Posterior cingulate gyrus (tissue), 11 donors: ENCODE measurements at places on chromosomes 4 and X.

DNA sequence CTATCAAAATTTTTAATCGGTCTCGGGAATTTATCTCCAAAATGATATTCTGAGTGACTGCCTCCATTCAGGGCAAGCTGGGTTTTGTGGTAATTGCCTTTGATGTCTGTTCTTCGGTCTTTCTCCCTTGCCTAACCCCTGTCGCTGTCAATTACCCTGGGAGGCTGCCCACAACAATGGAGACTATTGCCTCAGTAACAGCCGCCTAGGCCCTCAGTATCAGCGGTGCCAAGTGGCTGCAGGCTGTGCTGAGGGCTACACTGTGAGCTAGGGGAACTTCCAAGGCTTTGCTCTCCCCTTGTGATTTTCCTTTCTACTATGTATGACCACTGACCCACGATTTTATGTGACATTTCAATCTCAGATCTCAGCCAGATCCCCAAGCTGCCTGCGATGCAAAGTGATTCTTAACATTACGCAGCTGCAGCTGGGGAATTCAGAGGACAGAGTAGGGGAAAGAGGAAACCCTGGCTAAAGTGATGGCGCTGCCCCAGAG, 36.3 kb upstream of the REST start:
- peak; percentile 47 for DNase-seq

- no peak for DNase-seq
These were observed 9.9 kb downstream of the TNIP2 start for GRCh38 chr4:2745981-2746806.

- DNase-seq = no peak
These were observed 1150.1 kb downstream of the STIM2 start for GRCh38 chr4:28010577-28011240.

DNA sequence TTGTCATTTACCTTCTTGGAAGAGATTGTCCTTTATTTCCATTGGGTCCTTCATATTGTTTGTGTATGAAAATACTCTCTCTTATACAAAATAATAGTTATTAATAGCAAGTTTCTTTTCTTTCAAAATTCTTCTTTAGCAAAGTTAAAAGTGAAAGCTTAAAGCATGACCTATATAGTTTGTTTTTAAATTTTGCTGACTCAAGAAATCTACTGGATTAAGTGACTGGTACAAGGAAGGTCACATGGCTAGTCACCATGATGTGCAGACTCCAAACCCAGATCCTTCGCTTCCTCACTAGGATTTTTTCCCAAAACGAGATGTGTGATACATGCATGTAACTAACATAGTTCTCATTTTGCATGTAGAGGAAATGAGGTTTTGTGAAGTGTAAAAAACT, 322.7 kb downstream of the FRMPD4 start:
- DNase-seq = no peak

DNA sequence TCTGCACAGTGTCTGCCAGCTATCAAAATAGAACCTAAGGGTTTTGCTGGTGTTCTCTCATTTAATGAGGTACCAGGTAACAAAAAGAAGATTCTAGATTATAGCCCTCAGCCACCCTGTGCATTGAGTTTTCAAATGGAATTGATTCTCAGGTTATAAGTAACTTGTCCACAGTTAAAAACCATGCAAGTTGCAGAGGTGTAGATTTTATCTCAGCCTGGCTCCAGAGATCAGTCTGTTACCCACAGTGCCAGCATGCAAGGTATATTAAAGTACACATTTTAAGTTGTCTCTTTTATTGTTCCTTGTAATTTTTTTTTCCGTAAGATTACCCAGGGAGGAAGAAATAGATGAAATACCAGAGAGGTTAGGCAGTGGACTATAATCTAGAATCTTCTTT, 59.7 kb downstream of the RAPGEF2 start:
- DNase-seq = no peak

GRCh38 chr4:14165222-14165920, 537.8 kb upstream of the BOD1L1 start:
- DNase-seq = no peak

DNA sequence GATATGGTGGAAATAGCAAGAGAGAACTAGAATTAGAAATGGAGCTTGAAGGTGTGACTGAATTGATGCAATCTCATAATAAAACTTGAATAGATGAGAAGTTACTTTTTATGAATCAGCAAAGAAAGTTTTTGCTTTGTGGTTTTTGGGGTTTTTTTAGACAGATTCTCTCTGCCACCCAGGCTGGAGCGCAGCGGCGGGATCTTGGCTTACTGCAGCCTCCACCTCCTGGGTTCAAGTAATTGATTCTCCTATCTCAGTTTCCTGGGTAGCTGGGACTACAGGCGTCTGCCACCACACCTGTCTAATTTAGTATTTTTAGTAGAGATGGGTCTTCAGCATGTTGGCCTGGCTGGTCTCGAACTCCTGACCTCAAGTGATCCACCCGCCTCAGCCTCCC, 23.7 kb upstream of the NEIL3 start:
- no peak for DNase-seq

DNA sequence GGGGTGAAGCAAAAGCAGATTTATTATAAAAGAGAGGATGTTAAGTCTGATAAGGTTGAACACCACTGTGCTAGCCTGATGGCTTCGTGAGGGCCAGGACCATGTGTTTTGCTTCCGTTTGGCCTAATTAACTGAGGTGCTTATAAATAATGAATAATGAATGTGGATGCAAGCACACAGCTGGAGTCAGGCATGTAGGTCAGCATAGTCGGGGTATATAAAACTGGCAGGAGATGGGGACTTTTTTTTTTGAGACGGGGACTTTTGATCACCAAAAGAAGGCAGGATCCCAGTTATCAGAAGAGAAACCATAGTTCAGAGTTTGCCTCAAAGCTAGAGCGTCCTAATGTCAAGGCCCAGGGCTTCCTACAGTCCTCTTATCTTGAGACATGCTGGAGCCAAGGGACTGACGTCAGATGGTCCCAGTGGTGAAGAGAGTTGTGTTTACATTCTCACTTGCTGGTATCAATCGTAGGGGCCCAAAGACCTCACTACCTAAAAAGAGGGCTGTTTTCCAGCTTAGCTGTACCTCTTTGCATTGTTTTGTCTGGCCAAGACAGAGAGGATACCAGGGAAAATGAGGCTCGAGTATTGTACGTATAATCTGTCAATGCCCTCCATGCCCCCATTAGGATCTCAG, 50.4 kb downstream of the RTL9 start:
- no peak for DNase-seq
